ENCODE measurements at places on chromosomes 2 and 18. TPM values are rescaled to one million over a fixed set of nuclear protein-coding genes. Genes with fewer than 3 reads are reported as not detected.

DNA sequence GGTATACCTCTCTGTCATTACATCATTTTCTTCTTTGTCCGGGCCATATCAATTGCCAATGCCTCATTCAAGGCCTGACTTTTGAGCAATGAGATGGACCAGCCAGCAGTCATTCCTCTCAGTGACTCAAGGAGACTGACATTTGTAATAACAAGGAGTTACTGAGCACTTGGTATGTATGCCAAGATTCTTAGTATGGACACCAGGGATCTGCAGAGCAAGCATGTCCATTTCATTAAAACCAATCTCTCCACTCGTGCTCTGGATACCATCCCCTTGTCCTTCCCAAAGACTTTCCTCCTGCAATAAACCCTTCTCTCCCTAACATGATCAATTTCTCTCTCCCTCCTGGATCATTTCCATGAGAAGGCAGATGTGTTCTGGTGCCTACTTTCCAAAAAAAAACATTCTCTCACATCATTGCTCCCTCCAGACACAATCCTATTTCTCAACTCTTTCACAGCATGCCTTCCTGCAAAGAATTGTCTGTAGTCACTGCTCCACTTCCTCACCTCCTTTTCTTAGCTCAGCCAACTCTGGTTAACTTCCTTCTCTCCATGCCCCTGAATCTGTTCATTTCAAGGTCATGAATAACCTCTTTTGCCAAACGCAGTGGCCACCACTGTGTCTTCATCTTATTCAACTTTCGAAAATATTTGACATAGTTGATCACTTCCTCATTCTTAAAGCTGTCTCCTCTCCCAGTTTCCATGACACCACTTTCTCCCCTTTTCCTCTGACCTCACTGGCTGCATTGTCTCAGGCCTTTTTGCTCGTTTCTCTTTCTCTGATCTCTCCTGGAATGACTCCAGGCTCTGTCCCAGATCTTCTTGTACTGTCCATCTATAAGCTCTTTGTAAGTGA, 102.8 kb upstream of the CYP1B1 start:
- no peak overlapping the region for H3K4me3 ChIP-seq
- DNase-seq: peak; percentile 33
- no peaks in the 10 kb centered on the region for H3K36me3 ChIP-seq
- H3K4me1 ChIP-seq: no peaks in the 10 kb centered on the region

GRCh38 chr2:38095996-38096861, 20.3 kb upstream of the CYP1B1 start:
- H3K27ac ChIP-seq: peak overlapping the region; percentile 78
- H3K4me1 ChIP-seq: peaks cover 19% of the 10 kb centered on the region
- H3K36me3 ChIP-seq: no peaks in the 10 kb centered on the region
- peak; percentile 73 for DNase-seq
- peaks cover 3% of the 10 kb centered on the region for H3K27me3 ChIP-seq

- H3K27me3 ChIP-seq: no peaks in the 10 kb centered on the region
- no peak for DNase-seq
- no peaks in the 10 kb centered on the region for H3K4me1 ChIP-seq
These were observed 12.2 kb downstream of the SLC9A4 start for GRCh38 chr2:102485147-102485785.

GRCh38 chr2:227674485-227674884, 7.9 kb downstream of the SCYGR5 start:
- no peak for DNase-seq
- H3K27me3 ChIP-seq: no peaks in the 10 kb centered on the region
- no peaks in the 10 kb centered on the region for H3K36me3 ChIP-seq
- no peak overlapping the region for H3K27ac ChIP-seq
- no peak overlapping the region for H3K4me3 ChIP-seq

ESPNL gene
- total RNA-seq: 0.13 TPM

DNA sequence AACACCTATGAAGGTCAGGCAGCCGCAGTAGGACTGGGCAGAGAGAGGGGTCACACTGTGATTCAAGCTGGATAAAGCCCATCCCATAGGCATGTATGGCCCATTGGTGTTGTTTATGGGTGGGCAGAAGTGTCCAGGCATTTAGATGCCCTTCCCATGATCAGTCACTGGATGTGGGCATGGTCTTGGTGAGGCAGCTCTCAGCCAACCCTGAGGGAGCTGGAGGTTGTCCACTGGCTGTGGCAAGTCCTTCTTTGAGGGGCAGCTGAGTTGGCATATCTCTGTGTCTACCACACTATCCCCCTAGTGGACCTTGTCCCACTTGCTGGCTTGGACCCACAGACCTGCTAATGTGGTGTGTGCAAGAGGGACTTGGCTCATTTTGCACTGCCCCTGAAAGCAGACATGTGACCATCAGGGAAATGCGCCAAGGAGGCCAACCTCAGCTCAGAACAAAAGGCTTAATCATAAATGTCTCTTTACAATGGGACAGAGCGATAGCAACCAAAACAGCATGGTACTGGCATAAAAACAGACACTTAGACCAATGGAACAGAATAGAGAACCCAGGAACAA, 82.0 kb downstream of the TMEM17 start:
- no peaks in the 10 kb centered on the region for H3K27me3 ChIP-seq
- no peak overlapping the region for H3K27ac ChIP-seq
- DNase-seq: no peak
- H3K4me3 ChIP-seq: no peak overlapping the region

DNA sequence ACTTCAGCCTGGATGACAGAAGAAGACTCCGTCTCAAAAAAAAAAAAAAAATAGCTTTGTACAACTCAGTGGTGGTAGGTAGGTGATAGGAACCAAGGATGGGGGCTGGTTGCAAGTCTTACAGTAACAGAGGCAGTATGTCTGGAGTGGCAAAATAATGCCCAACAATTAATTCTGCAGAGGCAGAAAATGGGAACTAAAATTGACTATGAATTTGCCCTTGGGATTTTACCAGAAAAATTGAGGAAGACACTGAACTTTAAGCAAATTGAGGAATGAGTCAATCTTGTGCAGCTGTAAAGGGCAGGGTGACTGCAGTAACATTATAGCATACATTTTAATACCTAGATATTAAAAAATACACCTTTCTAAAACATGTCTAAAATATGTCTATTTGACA, 292.1 kb upstream of the FBXO11 start:
- DNase-seq: no peak
- no peaks in the 10 kb centered on the region for H3K27me3 ChIP-seq
- no peak overlapping the region for H3K27ac ChIP-seq
- no peaks in the 10 kb centered on the region for H3K36me3 ChIP-seq
- no peak overlapping the region for H3K4me3 ChIP-seq

STPG4 gene
- total RNA-seq: not detected

GRCh38 chr18:45449418-45450227, 165.7 kb upstream of the SLC14A2 start:
- no peaks in the 10 kb centered on the region for H3K36me3 ChIP-seq
- no peaks in the 10 kb centered on the region for H3K4me1 ChIP-seq
- no peaks in the 10 kb centered on the region for H3K27me3 ChIP-seq
- peak; percentile 68 for DNase-seq

CCBE1 gene
- 0.20 TPM for total RNA-seq

TCF23 gene
- total RNA-seq: not detected

PAX8 gene
- 0.51 TPM for total RNA-seq

PLCD4 gene
- total RNA-seq: 0.30 TPM

NT5DC4 gene
- not detected for total RNA-seq

GRCh38 chr2:204477358-204477950, 67.8 kb upstream of the PARD3B start:
- H3K27ac ChIP-seq: no peak overlapping the region
- no peaks in the 10 kb centered on the region for H3K4me1 ChIP-seq
- H3K4me3 ChIP-seq: no peak overlapping the region
- no peaks in the 10 kb centered on the region for H3K36me3 ChIP-seq
- no peaks in the 10 kb centered on the region for H3K27me3 ChIP-seq

ASIC4 gene
- not detected for total RNA-seq

ACTG2 gene
- total RNA-seq: 2.7 TPM

- H3K4me1 ChIP-seq: peaks cover 3% of the 10 kb centered on the region
- no peak for DNase-seq
- H3K4me3 ChIP-seq: no peak overlapping the region
- no peaks in the 10 kb centered on the region for H3K36me3 ChIP-seq
These were observed 26.9 kb downstream of the CELF4 start for GRCh38 chr18:37538526-37539205.

- no peaks in the 10 kb centered on the region for H3K36me3 ChIP-seq
- H3K27ac ChIP-seq: no peak overlapping the region
- no peaks in the 10 kb centered on the region for H3K4me1 ChIP-seq
- no peak for DNase-seq
These were observed 2.0 kb upstream of the MARCO start for GRCh38 chr2:118939994-118940393.

DNA sequence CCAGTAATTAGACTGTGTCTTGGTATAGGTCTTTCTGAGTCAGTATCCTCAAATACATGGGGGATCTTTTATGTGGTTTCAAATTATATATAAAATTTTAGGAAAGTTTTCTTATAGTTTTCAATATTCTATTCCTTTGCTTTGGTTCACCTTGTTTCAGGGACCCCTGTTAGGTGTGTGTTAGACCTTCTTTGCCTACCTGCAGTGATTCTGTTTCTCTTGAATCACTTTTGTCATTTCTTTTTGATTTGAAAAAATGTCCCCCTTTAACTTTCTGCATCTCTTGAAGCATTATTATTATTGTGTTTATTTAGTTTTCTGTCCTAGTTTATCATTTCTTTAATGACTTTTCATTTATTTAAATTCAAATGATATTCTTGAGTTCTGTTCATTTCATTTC, 98.7 kb downstream of the FHOD3 start:
- H3K4me1 ChIP-seq: no peaks in the 10 kb centered on the region
- H3K27me3 ChIP-seq: no peaks in the 10 kb centered on the region
- H3K27ac ChIP-seq: peak overlapping the region; percentile 72
- no peaks in the 10 kb centered on the region for H3K36me3 ChIP-seq
- no peak for DNase-seq
- no peak overlapping the region for H3K4me3 ChIP-seq

GRCh38 chr2:73920577-73921545, 5.8 kb upstream of the DGUOK start:
- no peak overlapping the region for H3K4me3 ChIP-seq
- no peak overlapping the region for H3K27ac ChIP-seq
- no peaks in the 10 kb centered on the region for H3K27me3 ChIP-seq
- peaks cover under 1% of the 10 kb centered on the region for H3K4me1 ChIP-seq
- DNase-seq: no peak

- no peak overlapping the region for H3K4me3 ChIP-seq
- H3K36me3 ChIP-seq: no peaks in the 10 kb centered on the region
- DNase-seq: no peak
- H3K27me3 ChIP-seq: no peaks in the 10 kb centered on the region
- H3K4me1 ChIP-seq: no peaks in the 10 kb centered on the region
- no peak overlapping the region for H3K27ac ChIP-seq
These were observed 33.7 kb downstream of the MREG start for GRCh38 chr2:215979620-215980019.

SYT4 gene
- not detected for total RNA-seq

TUBA3E gene
- total RNA-seq: 2.8 TPM

CPO gene
- total RNA-seq: not detected

TMEM185B gene
- total RNA-seq: 28.8 TPM

GRCh38 chr2:149068225-149068995, 29.9 kb downstream of the LYPD6B start:
- H3K27me3 ChIP-seq: no peaks in the 10 kb centered on the region
- H3K36me3 ChIP-seq: no peaks in the 10 kb centered on the region
- no peak for DNase-seq

GRCh38 chr18:5678779-5679406, 135.1 kb upstream of the EPB41L3 start:
- H3K27me3 ChIP-seq: no peaks in the 10 kb centered on the region
- no peak for DNase-seq
- H3K36me3 ChIP-seq: no peaks in the 10 kb centered on the region
- no peaks in the 10 kb centered on the region for H3K4me1 ChIP-seq
- no peak overlapping the region for H3K27ac ChIP-seq
- no peak overlapping the region for H3K4me3 ChIP-seq

SKOR2 gene
- total RNA-seq: not detected

- DNase-seq: no peak
- H3K4me1 ChIP-seq: no peaks in the 10 kb centered on the region
- no peaks in the 10 kb centered on the region for H3K36me3 ChIP-seq
- no peaks in the 10 kb centered on the region for H3K27me3 ChIP-seq
These were observed 110.7 kb downstream of the PMAIP1 start for GRCh38 chr18:60010513-60010912.

DNA sequence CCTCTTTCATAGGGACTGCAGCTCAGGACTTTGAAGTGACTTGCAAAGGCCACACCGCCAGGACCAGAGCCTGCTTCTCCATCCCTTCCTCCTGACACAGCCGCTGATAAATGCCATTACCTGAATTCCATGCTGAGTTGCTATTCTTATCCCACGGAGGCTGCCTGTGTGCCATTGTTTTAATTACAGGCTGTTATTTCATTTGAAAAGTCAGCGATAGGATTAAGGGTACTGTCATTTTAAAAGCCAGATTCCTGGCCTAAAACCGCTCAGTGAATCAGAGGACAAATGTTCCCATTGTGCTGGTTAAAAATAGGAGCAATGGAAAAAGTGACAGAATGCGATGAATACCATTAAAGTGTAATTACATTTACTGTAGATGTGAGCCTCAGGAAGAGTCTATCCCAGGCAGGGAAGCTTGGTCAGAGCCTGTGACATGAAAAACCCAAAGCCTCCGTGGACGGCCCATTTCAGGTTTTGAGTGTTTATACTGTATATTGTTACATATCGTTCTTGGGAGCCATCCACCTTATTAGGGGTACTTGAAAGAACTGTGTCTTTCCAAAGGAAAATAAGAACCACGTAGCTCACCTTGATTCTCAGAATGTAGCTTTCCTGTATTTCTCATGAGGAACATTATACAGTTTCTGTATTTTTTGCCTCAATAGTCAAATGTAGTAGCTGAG, 41.3 kb downstream of the PDCL3 start:
- no peak overlapping the region for H3K4me3 ChIP-seq
- DNase-seq: no peak
- peaks cover 15% of the 10 kb centered on the region for H3K4me1 ChIP-seq
- no peaks in the 10 kb centered on the region for H3K36me3 ChIP-seq

- peak; percentile 81 for DNase-seq
- H3K27ac ChIP-seq: peak overlapping the region; percentile 99
- H3K4me3 ChIP-seq: peak overlapping the region; percentile 76
- peaks cover 31% of the 10 kb centered on the region for H3K4me1 ChIP-seq
These were observed 433 bp downstream of the ZFP36L2 start for GRCh38 chr2:43225788-43226557.

- DNase-seq: no peak
- no peaks in the 10 kb centered on the region for H3K27me3 ChIP-seq
- H3K4me1 ChIP-seq: peaks cover 24% of the 10 kb centered on the region
- H3K27ac ChIP-seq: no peak overlapping the region
- H3K36me3 ChIP-seq: no peaks in the 10 kb centered on the region
These were observed 4.6 kb downstream of the C2orf81 start for GRCh38 chr2:74416778-74417177.

All from heart left ventricle (tissue), 16 donors.